Activated CD8-positive, alpha-beta memory T cell treated with anti-CD3 and anti-CD28 coated beads for 48 hours (primary cell): ENCODE measurements at places on chromosomes 2 and 18.

GRCh38 chr18:8870528-8870927, 165.2 kb downstream of the MTCL1 start:
- DNase-seq, result no peak

DNA sequence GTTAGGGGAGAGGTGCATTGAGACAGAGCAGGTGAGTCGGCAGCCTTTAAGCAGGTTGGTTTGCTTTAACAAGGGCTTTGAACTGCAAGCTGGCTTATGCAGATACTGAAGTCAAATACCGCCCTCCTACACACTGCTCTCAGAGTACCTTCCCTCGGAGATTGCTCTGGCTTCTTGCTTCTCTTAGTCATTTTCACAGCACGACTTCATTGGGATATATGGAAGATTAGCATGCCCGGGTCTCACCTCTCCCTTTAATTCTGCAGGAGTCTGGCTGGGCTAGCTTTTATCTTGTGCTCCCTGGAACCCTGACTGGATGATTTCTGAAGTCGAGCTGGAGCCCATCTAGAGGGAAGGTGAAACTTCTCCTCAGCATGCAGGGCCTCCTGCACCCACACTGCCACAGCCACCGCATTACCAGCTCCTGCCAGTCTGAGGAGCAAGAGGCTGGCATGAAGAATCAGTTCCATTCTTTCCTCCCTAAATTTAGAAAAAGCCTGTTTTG, 395.5 kb upstream of the HNRNPA3 start:
- no peak for DNase-seq

DNA sequence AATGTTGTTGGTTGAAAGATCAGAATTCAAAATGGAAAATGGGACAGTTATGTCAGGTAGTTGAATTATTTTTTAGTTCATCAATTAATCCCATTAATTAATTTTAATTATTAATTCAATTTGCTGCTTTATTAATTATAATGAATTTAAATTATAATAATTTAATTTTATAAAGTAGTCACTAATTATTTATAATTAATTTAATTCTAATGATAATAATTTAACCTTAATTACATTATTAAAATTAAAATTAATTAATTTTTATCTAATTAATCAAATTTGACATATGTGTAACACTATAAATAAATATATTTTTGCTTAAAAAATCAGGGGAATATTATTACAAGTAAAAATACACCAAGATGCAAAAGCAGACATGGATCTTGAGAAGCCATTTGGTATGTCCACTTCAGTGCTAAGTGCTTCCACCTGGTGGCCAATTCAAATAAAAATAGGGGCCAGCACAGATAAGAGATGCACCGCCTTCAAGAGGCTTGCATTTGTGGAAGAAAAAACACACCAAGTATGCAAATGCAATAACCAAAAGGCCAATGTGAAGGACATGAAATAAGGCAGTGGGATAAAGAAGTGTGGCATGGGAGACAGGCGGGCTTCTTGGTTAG, 73.2 kb downstream of the MBP start:
- no peak for DNase-seq

DNA sequence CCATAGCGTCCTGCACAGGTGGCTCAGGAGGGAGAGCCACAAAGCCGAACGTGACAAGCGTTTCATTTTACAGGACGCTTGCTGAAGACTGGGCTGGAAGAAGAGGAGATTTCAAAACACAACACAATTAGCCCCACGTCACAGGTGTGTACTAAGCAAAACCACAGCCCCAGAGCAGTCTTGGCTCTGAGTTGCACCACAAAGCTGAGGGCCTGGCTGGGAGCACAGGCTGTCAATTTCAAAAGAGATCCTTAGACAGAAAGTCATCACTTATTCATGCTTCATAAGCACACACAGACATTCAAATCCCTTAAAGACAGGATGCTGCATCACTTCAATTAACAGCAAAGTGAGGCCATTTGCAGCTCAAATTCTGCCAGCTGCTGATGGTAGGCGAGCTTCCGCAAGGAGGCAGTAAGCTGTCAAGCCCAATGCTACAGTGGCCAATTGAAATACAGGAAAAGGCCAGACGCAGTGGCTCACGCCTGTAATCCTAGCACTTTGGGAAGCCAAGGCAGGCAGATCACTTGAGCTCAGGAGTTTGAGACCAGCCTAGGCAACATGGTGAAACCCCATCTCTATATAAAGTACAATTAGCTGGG, 79.6 kb downstream of the SKA1 start:
- no peak for DNase-seq

DNA sequence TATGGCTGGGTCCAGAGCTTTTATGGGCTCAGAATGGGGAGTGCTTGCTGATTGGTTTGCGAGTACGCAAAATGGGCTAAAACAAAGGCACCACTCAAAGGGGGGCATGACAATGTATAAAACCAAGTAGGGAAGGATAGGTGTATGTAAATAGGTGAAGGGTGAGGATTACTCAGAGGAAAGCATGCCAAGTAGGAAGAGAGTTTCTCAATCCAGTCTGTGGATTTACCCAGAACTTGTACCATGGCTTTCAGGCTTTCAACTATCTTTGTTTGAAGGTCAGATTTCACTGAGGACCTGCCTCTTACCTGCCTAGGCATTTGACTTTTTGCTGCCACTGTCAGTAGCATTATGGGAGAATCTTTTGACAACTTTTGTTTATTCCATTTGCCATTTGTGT, 92.3 kb downstream of the RAB3GAP1 start:
- no peak for DNase-seq

GRCh38 chr2:27073782-27074181, 2.3 kb upstream of the OST4 start:
- DNase-seq, result no peak

- no peak for DNase-seq
These were observed 6.7 kb downstream of the INO80C start for GRCh38 chr18:35490894-35491699.

DNA sequence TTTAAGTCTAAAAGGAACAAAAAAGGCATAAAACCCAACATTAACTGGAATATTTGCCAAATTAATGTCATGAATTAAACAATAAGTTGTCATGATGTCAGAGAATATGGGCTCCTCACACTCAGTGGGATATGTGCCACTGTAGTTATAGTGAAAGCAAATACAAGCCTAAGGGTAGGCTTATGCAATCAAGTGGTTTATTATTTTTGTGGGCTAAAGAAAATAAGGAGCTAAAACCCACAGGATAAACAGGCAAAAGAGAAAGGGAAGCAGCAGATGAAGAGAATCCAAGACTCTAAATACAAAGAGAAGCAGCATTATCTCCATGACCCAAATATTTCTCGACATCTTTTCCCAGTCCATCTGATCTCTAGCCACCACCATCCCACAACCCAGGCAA, 17.5 kb downstream of the YWHAQ start:
- DNase-seq, result no peak

- DNase-seq, result no peak
These were observed 387.9 kb downstream of the SETBP1 start for GRCh38 chr18:45068400-45069094.

DNA sequence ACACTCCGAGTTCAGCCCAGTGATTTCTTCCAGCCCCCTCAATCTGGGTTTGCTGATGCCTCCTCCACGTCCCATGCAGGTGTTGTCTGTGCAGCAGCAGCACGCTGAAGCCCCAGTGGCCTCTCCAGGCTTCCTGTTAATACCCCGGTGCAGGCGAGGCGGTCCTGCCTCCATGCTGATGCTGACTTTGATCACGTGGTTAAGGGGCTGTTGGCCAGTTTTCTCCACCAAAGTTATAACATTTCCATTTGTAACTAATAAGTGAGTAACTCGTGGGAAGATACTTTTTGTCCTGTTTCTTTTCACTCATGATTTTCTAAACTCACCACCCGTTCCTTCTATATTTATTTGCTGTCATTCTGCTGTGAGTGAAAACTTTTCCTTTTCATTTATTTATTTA, 42.5 kb upstream of the TMEM18 start:
- no peak for DNase-seq

GRCh38 chr2:178195390-178196166, 1.3 kb downstream of the OSBPL6 start:
- DNase-seq, result no peak
